ENCODE measurements at places on chromosomes 4 and X.

DNA sequence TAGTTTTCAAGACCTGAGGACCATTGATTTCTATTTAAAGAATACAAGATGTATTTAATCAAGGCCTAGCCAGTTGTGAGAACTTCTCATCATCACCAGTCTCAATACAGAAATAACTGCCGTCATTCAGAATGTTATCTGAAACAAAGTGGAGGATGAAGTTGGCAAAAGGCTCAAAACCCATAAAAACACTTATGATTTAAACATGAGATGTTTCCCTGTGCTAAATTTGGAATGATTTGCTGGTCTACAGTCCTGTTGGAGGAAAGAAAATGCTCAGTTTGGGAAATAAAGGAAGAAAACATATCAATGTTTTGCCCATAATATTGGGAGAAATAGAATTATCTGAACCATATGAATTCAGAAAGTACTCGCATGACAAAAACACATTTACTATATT is 192.2 kb downstream of the ADGRA3 start:
- no peak for DNase-seq

DNA sequence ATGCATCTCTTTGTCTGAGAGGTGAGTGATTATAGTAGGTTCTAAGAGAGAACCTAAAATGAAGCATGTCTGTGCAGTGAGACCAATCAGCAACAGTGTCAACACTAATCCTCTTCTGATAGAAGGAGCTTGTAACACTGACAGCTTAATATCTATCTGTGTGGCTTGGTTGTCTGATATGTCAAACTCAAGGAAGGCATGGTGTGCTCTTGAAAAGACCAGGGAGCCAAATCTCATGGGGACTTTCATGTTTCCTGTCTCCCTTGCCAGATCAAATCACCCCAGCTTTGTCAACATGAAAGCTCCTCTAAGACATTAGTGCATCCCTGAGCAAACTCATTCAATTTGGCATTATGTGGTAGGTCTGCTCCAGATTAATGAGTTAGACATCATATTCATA is 95.4 kb downstream of the ANOS1 start:
- DNase-seq = no peak

- no peak for DNase-seq
Measured at GRCh38 chrX:3227526-3227925, 118.9 kb downstream of the MXRA5 start.

DNA sequence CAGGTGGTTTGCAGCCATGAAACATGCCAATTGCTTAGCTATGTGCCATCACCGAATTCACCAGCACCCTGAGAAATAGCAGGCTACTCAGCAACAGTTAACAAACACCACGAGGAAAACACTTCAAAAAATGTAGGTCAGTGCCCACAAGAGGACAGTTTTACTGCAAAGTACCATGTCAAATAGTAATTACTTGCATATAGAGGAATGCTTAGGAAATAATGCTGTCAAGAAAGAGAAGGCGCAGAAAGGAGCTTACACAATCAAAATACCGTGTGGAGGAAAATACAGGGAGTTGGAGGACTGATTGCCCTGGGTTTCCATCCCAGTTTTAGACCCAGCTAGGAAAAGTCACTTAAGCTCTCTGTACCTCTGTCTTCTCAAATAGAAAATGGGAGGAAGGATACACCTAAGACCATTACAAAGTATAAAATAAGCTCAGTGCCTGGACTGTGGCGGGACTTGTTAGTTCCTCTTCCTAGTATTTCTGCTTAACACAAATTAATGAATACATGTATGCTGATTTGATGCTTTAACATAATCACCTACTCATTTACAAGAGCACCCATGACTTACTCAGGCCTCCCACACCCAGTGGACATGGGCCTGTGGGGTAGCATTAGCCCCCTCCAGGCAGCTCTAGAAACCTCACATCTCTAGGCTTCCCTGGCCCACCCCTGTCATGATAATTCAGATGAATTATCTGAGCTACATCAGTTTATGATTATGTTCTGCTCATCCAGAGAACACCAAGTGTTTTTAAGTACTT is 44.5 kb upstream of the IL21 start:
- DNase-seq = peak; percentile 73

DNA sequence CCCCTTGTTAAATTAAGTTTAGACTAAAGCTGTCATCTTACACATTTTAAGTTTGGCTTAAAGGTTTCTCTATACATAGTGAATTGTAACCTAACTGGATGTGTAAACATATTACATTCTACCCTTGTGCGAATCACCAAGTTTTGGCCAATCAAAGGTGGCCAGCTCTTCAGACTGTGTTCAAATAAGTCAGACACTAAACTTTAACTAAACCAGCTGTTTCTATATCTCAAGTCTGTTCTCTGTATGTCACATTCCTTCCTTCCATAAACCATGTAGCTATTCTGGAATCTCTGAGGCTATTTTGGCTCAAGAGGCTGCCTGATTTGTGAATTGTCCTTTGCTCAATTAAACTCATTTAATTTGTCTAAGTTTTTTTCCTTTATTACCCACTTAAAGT is 6.7 kb downstream of the SULT1B1 start:
- no peak for DNase-seq

DNA sequence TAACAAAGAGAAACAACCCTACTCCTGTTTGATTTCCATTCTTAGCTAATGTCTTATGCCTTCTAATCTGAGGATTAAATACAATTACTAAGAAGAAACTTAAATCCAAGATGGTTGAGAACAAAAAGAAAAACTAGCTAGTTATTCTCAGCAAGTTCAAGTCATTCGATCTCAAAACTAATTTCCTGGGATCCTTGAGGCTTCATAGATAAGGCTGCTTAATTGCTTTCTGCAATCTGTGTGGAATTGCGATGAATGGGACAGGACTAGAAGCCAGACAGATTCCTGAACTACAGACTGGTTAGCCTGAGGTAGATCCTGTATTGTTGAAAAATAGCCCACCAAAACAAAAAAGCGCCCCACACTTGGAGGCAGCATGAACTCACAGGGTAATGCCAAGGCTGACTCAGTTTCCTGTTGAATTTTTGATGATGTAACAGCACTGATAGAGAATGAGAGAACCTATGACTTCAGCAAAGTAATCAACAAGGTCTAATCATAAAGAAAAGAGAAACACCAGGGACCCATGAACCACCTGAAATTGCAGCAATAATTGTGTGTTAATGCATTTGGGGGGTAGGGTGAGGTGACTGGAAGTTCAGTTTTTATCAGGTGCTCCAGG is 33.9 kb downstream of the KLHL15 start:
- no peak for DNase-seq

- DNase-seq = no peak
Measured at GRCh38 chr4:40553995-40554394, 75.7 kb downstream of the RBM47 start.

GRCh38 chr4:10135260-10135659 is 18.7 kb upstream of the WDR1 start:
- no peak for DNase-seq

- DNase-seq = no peak
Measured at GRCh38 chr4:57943682-57944081, 833.5 kb upstream of the IGFBP7 start.

DNA sequence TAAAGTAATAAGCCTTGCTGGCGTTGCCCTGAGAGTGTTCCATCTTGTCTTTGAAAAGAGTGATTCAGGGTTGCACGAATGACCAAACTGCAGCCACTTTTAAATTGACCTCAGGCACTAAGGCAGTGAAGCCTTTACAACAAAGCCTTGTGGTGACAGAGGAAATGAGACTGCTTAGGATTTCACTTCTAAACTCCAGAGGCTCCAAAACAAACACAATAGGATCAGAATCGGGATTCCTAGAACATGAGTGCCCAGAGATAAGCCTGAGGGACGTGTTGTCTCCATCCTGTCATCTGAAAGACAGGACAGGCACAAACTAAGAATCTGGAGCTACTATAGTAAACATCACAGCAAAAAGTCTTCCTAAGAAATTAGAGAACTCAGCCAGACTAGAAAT is 405.2 kb downstream of the PPARGC1A start:
- peak; percentile 19 for DNase-seq

DNA sequence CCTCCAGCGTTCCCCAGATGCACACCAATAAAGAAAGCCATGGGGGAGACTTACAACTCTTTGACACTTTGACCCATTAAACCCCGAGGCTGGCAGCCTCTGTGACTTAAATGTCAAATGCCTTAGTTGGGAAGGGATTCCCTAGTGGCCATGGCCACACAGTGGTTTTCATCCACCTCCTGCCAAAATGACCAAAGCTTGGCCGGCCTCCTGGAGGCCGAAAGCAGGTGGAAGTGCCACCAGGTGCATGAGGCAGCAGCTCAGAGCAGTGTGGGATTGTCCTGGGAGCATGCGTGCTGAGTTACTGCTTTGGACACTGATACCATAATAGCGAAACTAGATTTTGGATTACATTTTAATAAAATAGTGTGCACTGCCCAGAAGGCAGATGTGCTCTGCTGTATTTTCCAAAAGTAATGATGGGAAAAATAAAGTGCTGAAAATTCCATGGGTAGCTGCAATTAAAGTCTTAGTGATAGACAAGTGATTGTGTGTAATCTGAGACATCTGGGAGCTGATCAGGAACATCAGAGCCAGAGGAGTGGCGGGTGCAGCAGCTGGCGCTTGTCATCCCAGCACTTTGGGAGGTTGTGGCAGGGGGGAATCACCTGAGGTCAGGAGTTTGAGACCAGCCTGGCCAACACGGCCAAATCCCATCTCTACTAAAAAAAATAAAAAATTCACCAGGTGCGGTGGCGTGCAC is 39.8 kb upstream of the TADA2B start:
- DNase-seq = no peak

- DNase-seq = peak; percentile 38
Measured at GRCh38 chr4:111689731-111690130, 455.5 kb upstream of the FAM241A start.

DNA sequence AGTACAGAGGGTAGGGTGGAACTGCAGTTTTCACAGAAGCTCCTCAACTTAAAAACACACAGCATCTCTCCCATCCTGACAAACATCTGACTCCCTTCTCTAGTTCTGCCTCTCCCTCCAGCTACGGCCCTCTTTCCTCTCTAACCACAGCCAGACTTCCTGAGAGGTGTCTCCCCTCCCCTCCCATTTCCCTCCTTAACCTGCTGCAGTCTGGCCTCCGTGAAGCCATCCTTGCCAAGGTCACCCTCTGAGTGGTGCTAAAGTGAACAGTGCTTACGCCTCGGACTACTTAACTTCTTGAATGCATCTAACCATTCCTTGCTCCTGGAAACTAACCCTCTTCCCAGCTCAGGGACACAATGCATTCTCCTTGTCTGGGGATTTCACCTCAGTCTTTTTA is 53.3 kb downstream of the RTL5 start:
- no peak for DNase-seq
